Dorsolateral prefrontal cortex (tissue), 122 donors: ENCODE measurements at places on chromosomes 11 and 22.

DNA sequence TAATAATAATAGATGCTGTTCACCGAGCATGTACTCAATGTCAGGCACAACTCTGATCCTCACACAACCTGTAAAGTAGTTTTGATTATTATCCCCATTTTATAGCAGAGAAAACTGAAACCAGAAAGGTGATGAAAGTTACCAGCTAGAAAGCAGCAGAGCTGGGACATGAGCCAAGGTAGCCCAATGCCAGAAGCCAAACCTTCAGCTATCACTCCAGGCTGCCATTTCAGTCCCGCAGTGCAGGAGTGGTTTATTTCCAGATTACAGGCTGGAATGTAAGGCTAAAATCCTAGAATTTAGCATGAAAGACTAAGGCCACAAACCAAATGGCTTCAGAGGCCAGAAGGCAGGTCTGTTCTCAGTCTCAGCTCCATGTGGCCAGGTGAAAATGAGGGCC is 108.8 kb downstream of the TENM4 start:
- no peak for DNase-seq

DNA sequence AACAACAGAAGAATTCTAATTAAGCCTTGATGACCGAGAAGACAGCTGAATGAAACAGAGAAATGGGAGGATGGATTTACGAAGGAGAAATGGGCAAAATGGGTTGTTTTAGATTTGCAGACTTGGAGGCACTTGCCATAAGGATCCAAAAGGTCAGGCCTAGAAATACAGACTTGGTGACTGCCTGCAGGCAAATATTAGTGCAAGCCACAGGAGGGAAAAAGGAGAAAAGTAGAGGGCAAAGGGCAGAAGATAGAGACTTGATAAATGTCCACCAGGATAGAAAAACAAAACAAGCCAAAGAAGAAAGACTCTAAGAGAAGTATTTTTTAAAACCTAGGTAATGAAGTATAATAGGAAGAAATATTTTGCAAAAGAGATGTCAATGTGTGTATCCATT is 13.1 kb downstream of the CCDC34 start:
- no peak for DNase-seq

GRCh38 chr11:124114942-124115781 is at the start of gene VWA5A:
Gene VWA5A, plus strand, starts transcription at chr11:124115450. Its CDS starts 2,062 bp downstream, at chr11:124117512.
- peak; percentile 6 for DNase-seq

GRCh38 chr22:50242406-50242949 is 2.3 kb downstream of the TUBGCP6 start:
- DNase-seq = no peak

DNA sequence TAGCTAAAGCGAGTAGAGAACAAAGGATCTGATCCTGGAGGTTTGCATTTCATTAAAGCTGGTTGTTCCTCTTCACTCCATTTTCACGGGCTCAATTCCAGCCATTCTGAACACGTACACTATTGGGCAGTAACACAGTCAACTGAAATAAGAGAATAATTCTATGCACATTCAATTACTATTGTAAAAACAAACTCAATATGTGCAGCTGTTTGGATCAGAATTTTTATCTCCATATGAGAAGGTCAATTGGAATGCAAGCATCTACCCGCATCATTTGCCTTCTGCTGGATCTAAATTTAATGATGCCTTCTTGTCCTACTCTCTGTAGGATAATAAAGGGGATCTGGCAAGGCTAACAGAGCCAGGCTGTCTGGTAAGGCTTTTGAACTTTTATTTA is 562.8 kb upstream of the CCDC179 start:
- no peak for DNase-seq

DNA sequence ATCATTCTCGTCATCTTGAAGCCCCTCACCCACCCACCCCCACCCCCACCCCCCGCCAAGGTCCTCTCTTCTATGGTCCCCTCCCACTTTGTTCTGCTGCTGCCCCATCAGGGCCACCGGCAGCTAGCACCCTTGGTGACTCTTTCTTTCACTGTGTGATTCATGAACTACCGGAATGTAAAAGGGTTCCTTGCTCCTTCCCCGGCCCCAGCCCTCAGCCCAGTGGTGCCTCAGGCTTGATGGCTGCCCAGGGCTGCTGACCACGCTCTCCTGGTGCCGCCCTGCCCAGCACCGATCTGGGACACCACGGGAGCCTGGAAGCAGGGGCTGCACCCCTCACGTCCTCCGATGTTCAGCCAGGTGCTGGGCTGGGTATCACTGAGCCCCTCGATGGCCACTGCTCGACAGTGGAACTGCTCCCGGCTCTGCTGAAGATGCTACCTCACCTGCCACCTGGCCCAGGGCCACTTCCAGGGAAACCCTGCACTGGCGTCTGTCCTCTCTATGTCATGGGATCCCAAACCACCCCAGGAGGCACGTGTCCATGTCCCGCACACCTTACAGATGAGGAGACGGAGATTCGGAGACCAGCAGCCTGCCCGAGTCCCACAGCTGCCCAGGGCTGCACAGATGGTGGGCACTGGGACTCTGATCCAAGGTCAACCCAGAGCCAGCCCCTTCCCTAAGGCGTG is 39.7 kb downstream of the IGLL5 start:
- no peak for DNase-seq

DNA sequence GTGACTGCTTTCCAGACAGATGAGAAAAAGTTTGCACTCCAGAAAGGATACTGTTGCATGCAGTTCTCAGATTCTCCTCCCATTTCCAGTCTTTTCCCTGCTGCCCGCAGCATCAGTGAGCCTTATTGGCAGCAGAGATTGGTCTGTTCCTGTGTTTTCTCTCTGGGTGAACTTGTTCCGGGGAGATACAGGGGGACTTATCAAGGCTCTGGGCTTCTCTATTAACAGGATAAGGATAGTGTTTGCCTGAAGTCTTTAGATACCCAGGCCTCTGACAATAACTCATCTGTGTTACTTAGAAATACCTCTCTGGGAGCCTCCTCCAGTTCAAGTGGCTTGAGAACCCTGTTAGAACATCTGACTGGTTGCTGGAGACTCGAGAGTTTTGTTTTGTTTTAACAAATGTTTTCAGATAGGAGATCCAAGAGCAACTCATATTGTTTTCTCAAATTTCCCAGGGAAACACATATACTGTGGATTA is 154.7 kb downstream of the BLID start:
- no peak for DNase-seq

- no peak for DNase-seq
Measured at GRCh38 chr11:130042093-130042591, 27.6 kb upstream of the APLP2 start.

DNA sequence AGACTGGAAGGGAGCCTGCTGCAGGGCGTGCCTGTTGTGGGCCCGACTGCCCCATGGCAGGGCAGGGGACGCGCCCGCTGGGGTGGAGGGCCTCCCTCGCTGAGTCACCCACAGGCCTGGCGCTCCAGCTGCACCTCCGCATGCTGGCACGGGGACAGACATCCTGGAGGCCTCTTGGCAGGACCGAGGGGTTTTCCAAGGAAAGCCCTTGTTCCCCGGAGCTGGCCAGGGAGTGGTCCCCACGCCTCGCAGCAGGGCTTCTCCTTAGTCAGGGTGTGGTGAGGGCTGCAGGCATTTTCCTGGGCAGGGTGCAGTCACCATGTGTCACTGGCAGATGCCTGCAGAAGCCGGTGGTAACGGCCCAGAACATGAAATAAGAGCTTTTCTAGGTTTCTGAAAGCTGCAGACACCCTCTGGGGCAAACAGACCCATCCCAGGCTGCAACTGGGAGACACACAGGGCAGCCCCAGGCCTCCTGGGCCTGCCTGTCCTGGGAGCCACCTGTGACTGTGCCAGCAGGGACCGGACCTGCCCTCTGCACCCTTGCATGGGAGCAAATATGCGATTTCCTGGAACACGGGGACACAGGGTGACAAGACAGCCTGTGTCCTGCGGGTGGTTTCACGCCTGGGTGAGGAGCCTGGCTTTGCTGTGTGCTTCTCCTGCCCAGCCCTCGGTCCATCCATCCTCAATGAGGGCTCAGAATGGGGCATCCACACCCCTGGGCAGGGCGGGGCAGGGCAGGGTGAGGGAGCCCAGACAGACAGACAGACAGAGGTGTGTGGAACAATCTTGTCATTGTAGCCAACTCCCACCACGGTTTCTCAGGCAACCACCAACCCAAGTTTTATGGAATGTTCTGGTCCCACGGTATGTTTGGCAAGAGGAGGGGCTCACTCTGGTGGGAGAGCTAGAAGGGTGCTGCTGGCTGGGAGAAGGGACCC is 43.2 kb upstream of the FADD start:
- DNase-seq = no peak

GRCh38 chr22:17106785-17107546 is 14.2 kb downstream of the TMEM121B start:
- DNase-seq = no peak

- no peak for DNase-seq
Measured at GRCh38 chr11:130545449-130546072, 97.1 kb downstream of the ADAMTS15 start.

DNA sequence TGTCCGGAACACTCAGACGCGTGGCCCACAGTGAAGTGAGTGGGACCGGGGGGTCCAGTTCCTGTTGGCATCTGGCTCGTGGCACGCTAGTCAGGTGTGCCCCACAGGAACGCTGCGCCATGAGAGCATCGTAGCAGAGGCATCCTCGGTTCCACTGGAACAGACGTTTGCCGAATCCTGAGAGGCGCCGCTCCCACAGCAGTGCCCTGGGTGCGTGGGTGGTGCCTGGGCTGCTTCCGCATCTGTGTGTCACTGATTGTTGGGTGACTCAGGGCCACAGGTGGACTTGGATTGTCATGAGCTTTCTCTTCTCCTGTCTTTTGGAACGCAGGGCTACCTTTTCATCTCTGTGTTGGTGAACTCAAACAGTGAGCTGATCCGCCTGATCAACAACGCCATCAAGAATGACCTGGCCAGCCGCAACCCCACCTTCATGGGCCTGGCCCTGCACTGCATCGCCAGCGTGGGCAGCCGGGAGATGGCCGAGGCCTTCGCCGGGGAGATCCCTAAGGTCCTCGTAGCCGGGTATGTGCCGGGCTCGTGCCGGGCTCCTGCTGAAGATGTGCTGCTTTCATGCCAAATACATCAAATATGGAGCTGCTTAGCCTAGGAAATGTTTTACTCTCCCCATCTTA is 46.2 kb downstream of the AP2A2 start:
- peak; percentile 69 for DNase-seq

DNA sequence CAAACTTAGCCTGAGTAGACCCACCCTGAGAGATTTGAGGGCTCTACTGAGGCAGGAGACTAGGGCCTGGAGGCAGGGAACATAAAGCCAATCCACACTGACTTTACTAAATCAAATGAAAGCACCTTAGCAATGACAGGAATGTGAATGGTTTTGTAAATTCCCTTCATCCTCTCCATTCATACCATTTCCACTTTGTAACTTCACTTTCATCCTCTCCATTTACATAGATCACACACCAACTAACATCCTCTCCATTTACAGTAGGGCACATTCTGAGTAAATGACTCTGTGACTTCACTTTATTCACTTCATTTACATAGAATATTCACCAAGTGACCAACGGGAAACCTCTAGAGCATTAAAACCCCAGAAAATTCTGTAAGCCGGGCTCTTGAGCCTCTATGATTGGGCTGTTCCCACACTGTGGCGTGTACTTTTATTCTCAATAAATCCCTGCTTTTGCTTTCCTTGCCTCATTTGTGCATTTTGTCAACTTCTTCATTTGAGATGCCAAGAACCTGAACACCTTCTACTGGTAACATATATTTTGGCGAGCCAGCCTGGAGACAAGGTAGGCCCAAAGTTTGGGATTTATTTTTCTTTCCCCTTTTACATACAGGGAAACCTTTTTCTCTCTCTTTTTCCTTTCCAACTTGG is 82.9 kb downstream of the PIWIL4 start:
- no peak for DNase-seq

- DNase-seq = no peak
Measured at GRCh38 chr11:134652586-134653255, 240.7 kb upstream of the B3GAT1 start.
